NCI-H774 (cell line): ENCODE measurements at places on chromosomes 1 and 21.

GRCh38 chr1:54507033-54507870 lies 40.8 kb upstream of the ACOT11 start:
- DNase-seq, result no peak

- DNase-seq, result no peak
These were observed 5.4 kb upstream of the TOE1 start for GRCh38 chr1:45334308-45335245.

DNA sequence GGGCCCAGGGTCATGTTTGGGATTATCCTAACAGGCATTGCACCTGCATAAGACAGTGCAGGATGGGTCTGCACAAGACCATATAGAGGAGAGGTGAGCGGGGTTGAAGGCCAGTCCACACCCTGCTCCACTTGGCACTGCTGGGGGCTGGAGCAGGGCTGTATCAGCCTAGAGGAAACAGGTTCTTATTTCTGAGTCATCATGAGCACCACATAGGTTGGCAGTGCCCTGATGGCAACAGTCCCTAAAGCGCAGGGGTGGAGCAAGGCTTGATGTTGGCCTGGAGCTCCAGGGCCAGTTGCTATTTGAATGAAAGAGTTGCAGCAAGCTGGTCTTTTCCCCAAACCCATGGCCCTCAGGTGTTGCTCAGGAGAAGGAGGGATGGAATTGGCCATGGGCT lies 29.8 kb upstream of the BMP8B start:
- DNase-seq, result no peak

GRCh38 chr1:56446531-56447098 lies 132.7 kb downstream of the PLPP3 start:
- DNase-seq, result no peak

DNA sequence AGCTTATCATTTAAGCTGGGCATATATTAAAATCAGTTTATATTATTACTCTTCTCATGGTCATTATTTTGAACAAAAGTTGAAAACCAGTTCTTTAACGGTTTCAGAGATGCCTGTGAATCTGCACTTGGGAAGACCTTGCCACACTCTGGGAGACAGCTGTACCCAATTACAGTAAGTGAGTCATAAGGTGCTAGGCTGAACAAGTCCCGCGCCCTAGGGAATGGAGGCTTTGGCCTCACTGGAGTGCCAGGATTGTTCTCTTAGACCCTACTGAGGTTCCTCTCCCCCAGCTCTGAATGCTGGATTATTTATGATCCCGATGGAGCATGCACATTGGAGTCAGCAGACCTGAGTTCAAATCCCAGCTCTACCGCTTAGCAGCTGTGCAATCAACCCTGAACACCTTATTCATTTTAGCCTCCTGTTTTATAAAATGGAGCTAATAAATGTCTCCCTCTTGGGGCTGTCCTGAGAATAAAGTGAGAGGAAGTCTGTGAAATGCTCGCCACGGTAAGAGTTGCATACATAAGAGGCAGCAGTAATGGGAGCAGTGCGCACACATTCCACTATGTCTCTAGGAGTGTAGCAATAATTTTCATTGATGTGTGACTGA lies 266.2 kb downstream of the FOXD2 start:
- peak; percentile 14 for DNase-seq

- no peak for DNase-seq
These were observed 256.3 kb upstream of the IRF2BP2 start for GRCh38 chr1:234866007-234866866.

DNA sequence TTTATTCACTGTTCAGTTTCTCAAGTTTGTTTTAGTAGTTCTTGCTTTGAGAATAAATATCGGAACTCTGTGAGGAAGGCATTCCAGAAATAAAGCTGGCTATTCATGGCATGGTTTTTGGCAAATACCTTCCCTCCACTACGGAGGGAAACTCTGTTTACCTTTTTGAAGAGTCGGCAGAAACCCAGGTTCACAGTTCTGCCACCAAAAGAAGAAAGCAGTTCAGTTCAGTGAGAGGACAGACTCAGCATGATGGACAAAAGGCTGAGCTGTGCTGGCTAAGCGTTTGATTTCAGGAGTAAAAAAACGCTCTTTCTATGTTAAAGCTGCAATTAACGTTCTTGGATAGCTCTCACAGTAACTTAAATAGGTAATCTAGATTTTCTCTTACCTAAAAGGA lies 42.4 kb downstream of the CNN3 start:
- DNase-seq, result no peak

DNA sequence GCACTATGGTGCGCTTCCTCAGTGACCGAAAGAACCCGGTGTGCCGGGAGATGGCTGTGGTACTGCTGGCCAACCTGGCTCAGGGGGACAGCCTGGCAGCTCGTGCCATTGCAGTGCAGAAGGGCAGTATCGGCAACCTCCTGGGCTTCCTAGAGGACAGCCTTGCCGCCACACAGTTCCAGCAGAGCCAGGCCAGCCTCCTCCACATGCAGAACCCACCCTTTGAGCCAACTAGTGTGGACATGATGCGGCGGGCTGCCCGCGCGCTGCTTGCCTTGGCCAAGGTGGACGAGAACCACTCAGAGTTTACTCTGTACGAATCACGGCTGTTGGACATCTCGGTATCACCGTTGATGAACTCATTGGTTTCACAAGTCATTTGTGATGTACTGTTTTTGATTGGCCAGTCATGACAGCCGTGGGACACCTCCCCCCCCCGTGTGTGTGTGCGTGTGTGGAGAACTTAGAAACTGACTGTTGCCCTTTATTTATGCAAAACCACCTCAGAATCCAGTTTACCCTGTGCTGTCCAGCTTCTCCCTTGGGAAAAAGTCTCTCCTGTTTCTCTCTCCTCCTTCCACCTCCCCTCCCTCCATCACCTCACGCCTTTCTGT lies 7.3 kb upstream of the PIGV start:
- DNase-seq, result no peak

DNA sequence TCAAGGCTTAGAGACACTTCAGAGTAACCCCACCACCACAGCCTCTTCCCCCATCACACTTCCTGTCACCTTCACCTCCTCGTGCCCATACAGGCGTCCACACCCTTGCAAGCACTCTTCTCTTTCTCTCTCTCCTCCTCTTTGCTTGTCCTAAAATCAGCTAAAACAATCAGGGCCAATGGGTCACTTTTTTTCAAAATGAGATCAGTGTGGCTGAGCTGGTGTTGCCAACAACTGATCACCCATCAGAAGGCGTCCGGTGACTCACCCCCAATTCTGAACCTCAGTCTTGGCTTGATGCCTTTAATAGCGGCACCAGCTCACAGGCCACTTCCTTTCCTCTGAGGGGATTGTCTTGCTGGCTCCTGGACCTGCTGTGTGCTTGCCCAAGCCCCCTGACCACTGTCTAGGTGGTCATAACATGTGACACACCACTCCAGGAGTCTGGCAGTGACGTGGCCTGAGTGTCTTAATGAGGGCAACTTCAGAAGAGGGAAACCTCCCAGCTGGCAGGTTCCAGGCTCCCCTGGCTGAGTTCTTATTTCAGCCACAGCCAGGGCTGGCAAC lies 1.6 kb downstream of the DRAXIN start:
- DNase-seq, result no peak

DNA sequence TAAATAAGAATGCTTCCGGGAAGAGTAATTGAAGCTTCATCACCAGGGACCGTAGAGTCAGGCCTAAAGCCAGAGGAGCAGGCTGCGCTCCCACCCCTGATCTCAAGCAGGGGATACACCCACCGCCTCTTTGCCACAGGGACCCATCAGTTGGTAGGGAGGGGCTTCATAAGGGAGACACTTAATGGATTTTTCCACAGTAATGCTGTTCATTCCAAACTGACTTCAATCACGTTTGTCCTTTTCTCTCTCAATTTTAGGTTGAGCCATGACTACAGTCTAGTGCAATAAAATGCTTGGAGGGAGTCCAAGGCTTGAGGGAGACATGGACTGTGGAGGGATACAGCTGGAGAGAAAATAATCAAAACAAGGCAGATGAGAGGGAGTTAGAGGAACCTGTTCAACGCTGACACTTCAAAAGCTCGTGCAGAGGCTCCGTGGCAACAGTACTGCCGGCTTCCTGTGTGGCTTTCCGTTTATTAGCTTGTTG lies 111.5 kb downstream of the SEC16B start:
- peak; percentile 48 for DNase-seq

GRCh38 chr1:52707927-52708655 lies 9.9 kb upstream of the COA7 start:
- DNase-seq, result no peak

- DNase-seq, result no peak
These were observed 5.2 kb downstream of the TTLL10 start for GRCh38 chr1:1178794-1179331.

- DNase-seq, result no peak
These were observed 141.3 kb downstream of the ZZZ3 start for GRCh38 chr1:77541162-77541545.

DNA sequence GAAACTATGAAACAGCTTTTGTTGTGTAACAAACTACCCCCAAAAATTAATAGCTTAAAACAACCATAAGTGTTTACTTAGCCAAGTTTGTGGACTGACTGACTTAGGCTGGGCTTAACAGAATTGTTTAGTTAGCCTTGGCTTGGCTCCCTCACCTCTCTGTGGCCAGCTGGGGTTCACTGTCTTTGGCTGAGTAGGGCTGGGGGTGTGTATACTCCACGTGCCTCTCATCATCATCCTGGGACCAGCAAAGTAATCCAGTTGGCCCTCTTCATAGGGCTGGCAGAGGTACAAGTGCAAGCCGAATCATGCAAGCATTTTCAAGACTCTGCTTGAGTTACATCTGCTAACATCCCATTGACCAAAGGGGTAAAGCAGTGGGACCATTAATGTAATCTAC lies 252.3 kb downstream of the BRINP2 start:
- no peak for DNase-seq
